Naive thymus-derived CD4-positive, alpha-beta T cell (primary cell): ENCODE measurements at places on chromosomes 4 and X. TPM values are rescaled to one million over a fixed set of nuclear protein-coding genes. Genes with fewer than 3 reads are reported as not detected.
A peak's percentile ranks its signal among the peaks of the same experiment; 100 is the strongest.

The CT47A7 gene
- not detected for total RNA-seq

The CENPVL2 gene
- not detected for total RNA-seq

- DNase-seq: no peak
Measured at GRCh38 chr4:181476508-181476890, 766.7 kb upstream of the TENM3 start.

DNA sequence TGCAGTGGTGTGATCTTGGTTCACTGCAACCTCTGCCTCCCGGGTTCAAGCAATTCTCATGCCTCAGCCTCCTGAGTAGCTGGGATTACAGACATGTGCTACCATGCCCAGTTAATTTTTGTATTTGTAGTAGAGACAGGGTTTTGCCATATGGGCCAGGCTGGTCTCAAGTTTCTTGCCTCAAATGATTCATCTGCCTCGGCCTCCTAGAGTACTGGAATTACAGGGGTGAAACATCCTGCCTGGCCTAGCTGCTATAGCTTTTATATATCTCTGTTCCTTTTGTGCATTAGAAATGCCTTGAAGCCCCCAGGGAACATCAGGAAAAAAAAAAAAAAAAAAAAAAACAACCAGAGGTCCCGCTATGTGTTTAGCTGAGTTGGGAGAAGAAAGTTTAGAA is 34.8 kb downstream of the UBE2K start:
- DNase-seq: no peak

- DNase-seq: no peak
Measured at GRCh38 chr4:126986828-126987227, 645.9 kb upstream of the INTU start.

The NEIL3 gene
- 0.37 TPM for total RNA-seq

The CYTL1 gene
- total RNA-seq: not detected

- no peak for DNase-seq
Measured at GRCh38 chrX:147846676-147847075, 65.0 kb upstream of the FMR1 start.

DNA sequence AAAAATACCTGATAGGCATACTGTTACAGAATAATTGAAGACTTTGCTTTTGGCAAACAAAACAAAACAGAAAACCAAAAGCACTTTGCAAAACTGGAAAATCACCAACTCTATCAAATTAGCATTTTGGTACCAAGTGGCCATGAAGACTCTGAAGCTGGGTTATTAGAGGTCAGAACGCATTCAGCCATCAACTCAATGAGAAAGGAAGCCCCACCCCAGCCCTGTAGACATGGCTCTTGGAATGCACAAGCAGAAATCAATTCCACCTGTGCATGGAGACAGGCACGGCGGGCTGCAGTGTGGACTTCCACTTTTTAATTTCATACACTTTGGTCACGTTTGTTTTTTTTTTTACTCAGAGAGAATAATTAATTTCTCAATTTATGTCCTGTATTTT is 93.6 kb upstream of the DHX15 start:
- no peak for DNase-seq

The PLXNB3 gene
- total RNA-seq: 1.6 TPM

- DNase-seq: no peak
Measured at GRCh38 chrX:138945219-138945618, 233.7 kb upstream of the FGF13 start.

DNA sequence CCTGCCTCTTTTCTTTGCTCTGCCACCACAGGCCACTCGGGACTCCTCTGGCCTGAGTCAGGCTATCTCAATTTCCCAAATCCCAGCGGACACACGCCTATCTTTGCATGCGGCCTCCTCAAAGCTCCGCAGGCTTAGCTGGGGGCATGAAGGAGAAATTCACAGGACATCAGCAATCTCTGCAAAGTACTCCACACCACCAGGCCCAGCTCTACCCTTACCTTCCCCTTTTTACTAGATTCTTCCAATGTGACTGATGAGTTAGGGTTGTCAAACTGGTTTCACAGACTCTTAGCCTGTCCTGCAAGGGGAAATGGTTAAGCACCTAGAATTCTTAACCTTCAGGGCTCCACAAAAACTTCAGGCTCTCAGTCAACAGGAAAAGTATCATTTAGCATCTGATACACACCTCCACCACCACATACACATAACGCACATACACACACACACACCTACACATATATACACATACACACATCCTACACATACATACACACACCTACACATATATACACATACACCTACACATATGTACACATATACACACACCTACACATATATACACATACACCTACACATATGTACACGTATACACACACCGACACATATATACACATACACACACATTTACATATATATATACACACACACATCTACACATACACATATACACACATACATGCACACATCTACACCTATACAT is 349.1 kb downstream of the ANK2 start:
- no peak for DNase-seq

DNA sequence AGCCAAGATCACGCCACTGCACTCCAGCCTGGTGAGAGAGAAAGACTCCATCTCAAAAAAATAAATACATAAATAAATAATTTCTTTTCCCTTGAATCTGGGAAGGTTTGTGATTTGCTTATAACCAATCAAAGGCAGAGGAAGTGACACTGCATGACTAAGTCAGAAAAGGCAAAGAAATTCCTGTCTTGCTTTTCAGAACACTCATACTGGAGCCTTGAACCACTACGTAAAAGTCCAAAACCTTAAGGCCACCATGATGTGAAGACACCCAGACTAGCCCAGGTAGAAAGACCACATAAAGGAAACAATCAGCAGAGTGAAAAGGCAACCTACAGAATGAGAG is 36.6 kb downstream of the TMEM156 start:
- no peak for DNase-seq

- no peak for DNase-seq
Measured at GRCh38 chr4:6633091-6633906, 7.2 kb upstream of the MRFAP1 start.

DNA sequence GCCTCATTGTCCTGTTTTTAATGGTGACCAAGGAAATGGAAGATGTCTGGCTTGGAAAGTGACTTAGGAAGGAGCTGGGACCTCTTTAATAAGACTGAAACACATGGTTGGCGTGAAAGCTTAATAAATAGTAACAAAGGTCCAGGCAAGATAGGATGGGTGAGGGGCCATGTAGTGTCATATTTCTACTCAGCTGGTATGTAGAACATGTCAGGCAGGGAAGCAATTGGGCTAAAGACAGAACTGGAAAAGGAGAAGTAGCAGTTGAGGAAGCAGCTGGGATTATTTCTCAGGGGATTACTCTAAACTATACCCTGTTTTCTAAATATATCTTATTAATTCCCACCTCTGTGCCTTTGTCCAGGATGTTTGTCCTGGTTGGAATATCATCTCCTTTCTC is 18.6 kb downstream of the ITGB1BP2 start:
- DNase-seq: no peak

GRCh38 chr4:47532658-47533057 is 47.6 kb downstream of the ATP10D start:
- DNase-seq: no peak

DNA sequence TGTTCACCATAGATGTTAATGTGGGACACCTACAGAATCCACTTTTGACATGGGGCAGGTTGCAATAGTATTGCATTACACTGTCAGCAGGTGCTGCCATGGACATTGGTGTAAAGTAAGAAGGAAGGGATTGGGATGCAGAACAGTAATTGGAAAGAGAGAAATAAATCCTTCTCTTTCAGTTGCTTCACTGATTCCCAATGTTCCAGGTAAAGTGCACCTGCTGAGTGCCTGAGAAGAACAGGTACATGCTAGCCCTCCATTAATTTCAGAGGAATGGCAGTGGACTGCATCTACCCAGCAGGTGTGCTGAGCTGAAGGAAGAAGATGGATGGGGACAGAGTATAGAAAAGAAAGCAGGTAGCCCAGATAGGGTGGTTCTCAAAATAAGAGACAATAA is 248.5 kb downstream of the TENM3 start:
- DNase-seq: no peak

DNA sequence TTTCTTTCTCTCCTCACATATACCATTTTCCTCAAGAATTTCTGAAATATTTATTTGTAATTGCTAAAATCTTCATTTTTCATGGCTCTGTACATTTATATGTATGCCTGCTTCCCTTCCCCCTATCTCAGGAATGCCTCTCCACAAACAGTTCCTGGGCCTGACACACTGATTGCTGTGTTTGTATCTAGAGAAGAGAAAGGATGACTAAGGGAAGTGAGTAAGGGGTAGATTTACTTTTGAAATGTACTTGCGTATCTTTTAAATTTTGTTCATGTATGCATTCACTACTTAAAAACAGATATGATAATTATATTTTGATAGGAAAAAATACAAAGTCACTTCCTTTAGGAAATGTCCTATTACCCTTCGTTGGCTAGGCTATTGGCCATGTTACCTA is 790.8 kb downstream of the PCDH18 start:
- no peak for DNase-seq

GRCh38 chr4:184280591-184281071 is 63.0 kb upstream of the ENPP6 start:
- DNase-seq: peak; percentile 30

The OPHN1 gene
- 0.32 TPM for total RNA-seq
